ENCODE measurements at places on chromosomes 6 and 20.

- DNase-seq: no peak
Observed at GRCh38 chr6:170162775-170163404, 128.0 kb downstream of the DLL1 start.

DNA sequence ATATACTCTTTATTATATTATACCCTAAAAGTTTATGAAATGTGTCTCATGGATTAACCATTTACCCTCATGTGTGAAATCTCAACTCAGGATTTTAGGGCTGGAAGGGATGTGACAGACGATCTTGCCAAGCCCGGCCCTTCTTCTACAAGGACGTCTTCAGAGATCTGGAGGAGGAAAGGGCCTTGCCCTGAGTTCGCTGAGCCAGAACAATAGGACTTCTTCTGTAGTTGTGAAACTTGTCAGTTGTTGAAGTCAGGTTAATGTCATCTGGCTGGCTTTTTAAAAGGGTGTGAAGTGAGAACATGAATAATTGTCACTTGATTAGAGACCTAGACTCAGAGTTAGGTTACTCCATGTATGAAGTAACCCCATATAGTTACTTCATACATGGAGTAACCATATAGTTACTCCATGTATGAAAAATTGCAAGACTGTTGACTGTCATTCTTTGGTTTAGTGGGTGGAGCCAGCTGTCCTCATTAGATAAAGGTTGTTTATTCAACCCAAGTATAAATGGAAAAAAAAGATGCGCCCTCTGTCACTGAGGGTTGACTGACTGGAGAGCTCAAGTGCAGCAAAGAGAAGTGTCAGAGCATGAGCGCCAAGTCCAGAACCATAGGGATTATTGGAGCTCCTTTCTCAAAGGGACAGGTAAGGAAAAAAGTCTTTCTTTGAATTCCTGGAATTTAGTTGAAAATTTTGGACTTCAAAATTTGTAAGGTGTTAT lies at the start of gene ARG1:
TSS of gene ARG1 (plus strand) at position 541 of the 730 bp plus-strand sequence. CDS start at position 598, 57 bp downstream.
- DNase-seq: no peak

GRCh38 chr6:131372535-131372934 lies 200.5 kb upstream of the ARG1 start:
- DNase-seq: no peak

GRCh38 chr20:19823216-19823615 lies 65.2 kb downstream of the RIN2 start:
- DNase-seq: no peak

All from fibroblast of skin of right quadriceps (primary cell).